ENCODE measurements at places on chromosomes 16 and 17. TPM values are rescaled to one million over a fixed set of nuclear protein-coding genes. Genes with fewer than 3 reads are reported as not detected.

- H3K27ac ChIP-seq = no peak overlapping the region
- no peak for DNase-seq
- H3K4me3 ChIP-seq = no peak overlapping the region
- H3K4me1 ChIP-seq = no peaks in the 10 kb centered on the region
- H3K27me3 ChIP-seq = no peaks in the 10 kb centered on the region
These were observed 16.9 kb downstream of the SYT17 start for GRCh38 chr16:19184823-19185509.

DNA sequence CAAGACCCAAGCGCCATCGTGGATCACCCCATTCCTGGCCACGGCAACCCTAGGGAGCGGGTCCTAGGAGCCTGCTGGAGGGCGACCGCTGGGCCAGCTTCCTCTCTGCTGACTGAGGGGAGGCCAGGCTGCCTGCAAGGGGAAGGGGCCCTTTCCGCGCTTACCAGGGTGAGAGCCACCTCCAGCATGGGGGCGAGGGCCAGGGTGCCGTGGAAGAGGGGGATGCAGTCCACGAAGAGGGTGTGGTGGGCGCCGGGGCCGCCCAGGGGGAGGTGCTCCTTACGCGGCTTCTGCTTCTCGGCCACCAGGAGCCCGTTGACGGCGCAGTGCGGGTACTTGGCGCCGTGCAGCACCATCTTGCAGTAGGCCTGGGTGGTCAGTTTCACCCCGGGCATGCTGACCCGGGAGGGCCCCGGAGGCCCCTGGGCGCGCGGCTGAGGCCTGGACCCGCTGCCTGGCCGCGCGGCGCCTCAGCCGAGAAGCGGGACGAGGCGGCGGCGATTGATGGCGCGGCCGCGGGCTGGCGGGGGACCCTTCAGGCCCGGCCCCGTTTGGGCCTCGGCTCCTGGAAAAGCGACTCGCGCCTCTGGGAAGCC, 345 bp downstream of the EMC8 start:
- no peaks in the 10 kb centered on the region for H3K36me3 ChIP-seq
- no peak for DNase-seq
- peak overlapping the region; percentile 39 for H3K27ac ChIP-seq
- no peaks in the 10 kb centered on the region for H3K27me3 ChIP-seq

GRCh38 chr17:9575381-9576101, at the start of gene STX8:
Gene STX8 (minus strand): TSS chr17:9575820. CDS start chr17:9575808, 12 bp downstream.
- H3K36me3 ChIP-seq = no peaks in the 10 kb centered on the region
- peak; percentile 90 for DNase-seq
- H3K4me3 ChIP-seq = peak within 1 kb of the TSS; percentile 93
- H3K27me3 ChIP-seq = no peaks in the 10 kb centered on the region

- peak; percentile 98 for DNase-seq
- H3K27me3 ChIP-seq = no peaks in the 10 kb centered on the region
- peak overlapping the region; percentile 28 for H3K4me3 ChIP-seq
- no peaks in the 10 kb centered on the region for H3K36me3 ChIP-seq
- H3K4me1 ChIP-seq = peaks cover 11% of the 10 kb centered on the region
- peak overlapping the region; percentile 85 for H3K27ac ChIP-seq
These were observed 25.2 kb upstream of the CIBAR2 start for GRCh38 chr16:85137323-85138072.

DNA sequence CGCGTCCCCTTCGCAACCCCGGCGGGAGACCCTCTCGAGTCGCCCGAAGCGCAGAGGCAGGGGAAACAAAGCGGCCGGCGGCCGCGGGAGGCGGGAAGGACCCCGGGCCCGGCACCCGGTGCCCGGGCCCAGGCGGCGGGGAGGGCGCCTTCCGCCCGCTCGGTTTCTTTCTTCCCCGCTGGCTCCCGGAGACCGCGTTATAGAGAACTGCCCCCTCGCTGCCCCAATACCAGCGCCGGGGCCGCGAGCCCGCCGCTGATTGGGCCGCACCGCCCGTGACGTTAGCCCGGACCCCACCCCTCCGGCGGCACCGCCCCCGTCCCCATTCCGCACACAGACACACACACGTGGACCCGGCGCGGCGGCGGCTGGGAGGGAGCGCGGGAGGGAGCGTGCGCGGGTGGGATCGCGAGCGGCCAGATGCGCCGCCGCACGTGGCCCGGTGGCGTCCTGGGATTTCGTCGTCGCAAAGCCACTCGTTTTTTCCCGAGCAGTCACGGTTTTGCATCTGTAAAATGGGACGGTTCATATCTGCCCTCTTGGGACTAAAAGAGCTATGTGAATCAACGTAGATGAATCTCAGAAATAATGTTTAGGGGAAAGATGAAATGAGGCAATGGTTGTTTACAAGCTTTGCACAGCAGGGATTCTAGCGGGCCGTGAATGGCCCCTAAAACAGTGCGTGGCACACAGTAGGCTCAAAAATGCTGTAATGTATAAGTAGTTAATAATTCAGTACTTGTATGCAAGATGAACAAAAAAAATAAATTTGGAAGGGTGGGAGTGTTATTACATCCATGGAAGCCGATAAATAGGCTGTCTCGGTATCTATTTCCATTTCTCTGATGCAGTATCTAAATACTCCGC, at the start of gene EPOP:
Gene EPOP, minus strand, starts transcription at position 209 of the 867 bp plus-strand sequence. CDS start 462 bp downstream, outside the sequence.
- DNase-seq = peak; percentile 82
- peak within 1 kb of the TSS; percentile 25 for H3K4me3 ChIP-seq
- H3K4me1 ChIP-seq = no peaks in the 10 kb centered on the region
- no peak within 1 kb of the TSS for H3K27ac ChIP-seq
- no peaks in the 10 kb centered on the region for H3K27me3 ChIP-seq
- no peaks in the 10 kb centered on the region for H3K36me3 ChIP-seq

DNA sequence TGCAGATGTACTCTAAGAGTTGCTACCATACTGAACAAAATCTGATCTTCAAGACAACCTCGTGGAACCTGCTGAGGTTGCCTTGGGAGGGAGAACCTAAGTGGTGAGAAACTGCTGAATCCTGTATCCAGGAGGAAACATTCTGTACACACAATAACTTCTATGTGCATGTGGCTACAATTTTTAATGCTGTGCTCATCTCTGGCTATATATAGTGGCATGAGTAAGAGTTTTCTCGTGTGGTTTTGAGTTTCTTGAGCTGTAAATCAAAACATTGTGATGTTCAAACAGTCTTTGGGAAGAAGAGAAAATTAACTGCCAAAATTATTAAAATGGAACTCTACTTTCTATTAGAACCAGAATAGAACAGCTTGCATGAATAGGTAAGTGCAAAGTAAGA, 206.8 kb downstream of the CA10 start:
- no peaks in the 10 kb centered on the region for H3K4me1 ChIP-seq
- no peak overlapping the region for H3K4me3 ChIP-seq
- no peaks in the 10 kb centered on the region for H3K27me3 ChIP-seq
- no peak for DNase-seq

DNA sequence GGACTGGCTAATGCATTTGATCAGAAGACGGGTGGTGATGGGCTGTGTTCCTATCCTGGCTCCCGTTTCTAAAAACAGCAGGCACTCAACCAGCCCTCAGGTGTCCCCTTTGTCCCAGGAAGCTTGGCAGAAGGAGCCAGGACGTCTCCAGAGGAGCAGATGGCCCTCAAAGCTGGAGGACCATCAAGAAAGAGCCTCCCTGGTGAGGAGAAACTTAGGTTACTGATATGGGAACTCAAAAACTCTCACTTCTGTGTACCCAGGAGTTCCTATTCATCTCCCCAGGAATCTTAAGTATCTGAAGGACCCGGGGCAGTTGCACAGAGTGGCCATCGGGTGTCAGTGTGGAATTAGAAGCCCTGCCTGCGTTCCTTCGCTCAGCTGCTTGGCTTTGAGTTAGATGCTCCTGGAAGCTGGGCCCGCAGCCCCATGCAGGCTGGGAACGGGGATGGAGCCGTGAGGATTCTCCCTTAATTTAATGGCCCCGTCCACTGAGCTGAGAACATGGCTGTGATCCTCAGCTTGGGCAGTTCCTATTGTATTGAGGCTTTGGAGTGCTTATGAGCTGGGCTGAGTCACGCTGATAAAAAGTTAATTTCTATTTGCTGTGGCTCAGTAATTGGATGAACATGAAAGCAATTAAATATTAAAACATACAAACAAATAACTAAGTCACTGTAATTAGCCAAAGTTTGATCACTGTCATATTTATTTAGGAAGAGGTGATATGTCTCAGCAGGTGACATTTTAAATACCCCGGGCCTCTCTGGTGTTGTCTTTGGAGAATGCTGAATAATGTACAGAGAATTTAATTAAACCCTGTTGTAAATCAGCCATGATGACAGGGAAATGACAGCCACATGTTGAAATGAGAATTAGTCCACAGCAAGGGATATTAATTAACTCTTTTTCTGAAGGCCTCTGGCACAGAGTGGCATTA, 402.1 kb downstream of the SEC14L1 start:
- DNase-seq = peak; percentile 73
- peaks cover 4% of the 10 kb centered on the region for H3K4me1 ChIP-seq
- no peak overlapping the region for H3K4me3 ChIP-seq
- H3K27me3 ChIP-seq = no peaks in the 10 kb centered on the region

- H3K36me3 ChIP-seq = no peaks in the 10 kb centered on the region
- no peaks in the 10 kb centered on the region for H3K27me3 ChIP-seq
- DNase-seq = no peak
- no peak overlapping the region for H3K27ac ChIP-seq
- no peaks in the 10 kb centered on the region for H3K4me1 ChIP-seq
These were observed 20.7 kb upstream of the LRRC37A start for GRCh38 chr17:46274238-46274637.

- no peak overlapping the region for H3K27ac ChIP-seq
- peak; percentile 74 for DNase-seq
- no peak overlapping the region for H3K4me3 ChIP-seq
- H3K27me3 ChIP-seq = no peaks in the 10 kb centered on the region
These were observed 5.4 kb upstream of the NFATC3 start for GRCh38 chr16:68079626-68080344.

- H3K4me3 ChIP-seq = no peak overlapping the region
- DNase-seq = no peak
- no peaks in the 10 kb centered on the region for H3K27me3 ChIP-seq
- H3K4me1 ChIP-seq = peaks cover 25% of the 10 kb centered on the region
- H3K27ac ChIP-seq = no peak overlapping the region
These were observed 26.6 kb downstream of the LASP1 start for GRCh38 chr17:38896346-38896954.

DNA sequence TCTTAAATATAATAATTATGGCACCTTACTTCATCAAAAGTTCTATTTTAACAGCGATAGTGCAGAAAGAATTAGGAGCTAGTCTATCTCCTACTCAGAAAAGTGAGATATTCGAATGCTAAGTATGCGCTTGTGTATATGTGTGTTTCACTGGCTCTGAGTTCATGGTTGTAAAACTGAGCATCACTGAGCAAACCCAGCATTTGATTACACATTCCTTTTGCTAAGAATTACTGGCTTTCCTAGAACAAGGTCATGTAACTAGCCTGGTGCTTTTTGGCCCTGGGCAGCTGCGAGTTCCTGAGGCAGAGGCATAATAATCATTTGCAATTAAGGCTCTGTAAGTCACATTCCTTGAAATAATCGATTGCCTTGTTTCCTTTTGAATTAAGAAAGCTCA, 157.2 kb downstream of the SNX29 start:
- no peaks in the 10 kb centered on the region for H3K27me3 ChIP-seq
- H3K36me3 ChIP-seq = no peaks in the 10 kb centered on the region
- H3K27ac ChIP-seq = no peak overlapping the region
- no peak overlapping the region for H3K4me3 ChIP-seq
- peaks cover 5% of the 10 kb centered on the region for H3K4me1 ChIP-seq
- no peak for DNase-seq

GRCh38 chr17:55793272-55793671, 42.4 kb downstream of the PCTP start:
- no peak for DNase-seq
- H3K4me3 ChIP-seq = no peak overlapping the region
- no peak overlapping the region for H3K27ac ChIP-seq
- no peaks in the 10 kb centered on the region for H3K27me3 ChIP-seq
- no peaks in the 10 kb centered on the region for H3K4me1 ChIP-seq

GRCh38 chr17:247767-248166, 66.3 kb upstream of the DOC2B start:
- H3K4me1 ChIP-seq = no peaks in the 10 kb centered on the region
- no peak overlapping the region for H3K4me3 ChIP-seq
- H3K27ac ChIP-seq = no peak overlapping the region
- no peaks in the 10 kb centered on the region for H3K27me3 ChIP-seq

- H3K27me3 ChIP-seq = no peaks in the 10 kb centered on the region
- DNase-seq = no peak
- H3K4me3 ChIP-seq = no peak overlapping the region
- H3K27ac ChIP-seq = no peak overlapping the region
- H3K4me1 ChIP-seq = no peaks in the 10 kb centered on the region
These were observed 32.7 kb upstream of the PIK3R6 start for GRCh38 chr17:8900207-8900606.

- H3K36me3 ChIP-seq = no peaks in the 10 kb centered on the region
- H3K27ac ChIP-seq = no peak overlapping the region
- DNase-seq = no peak
- H3K4me1 ChIP-seq = no peaks in the 10 kb centered on the region
- H3K27me3 ChIP-seq = no peaks in the 10 kb centered on the region
These were observed 35.0 kb downstream of the GAN start for GRCh38 chr16:81349608-81350305.

DNA sequence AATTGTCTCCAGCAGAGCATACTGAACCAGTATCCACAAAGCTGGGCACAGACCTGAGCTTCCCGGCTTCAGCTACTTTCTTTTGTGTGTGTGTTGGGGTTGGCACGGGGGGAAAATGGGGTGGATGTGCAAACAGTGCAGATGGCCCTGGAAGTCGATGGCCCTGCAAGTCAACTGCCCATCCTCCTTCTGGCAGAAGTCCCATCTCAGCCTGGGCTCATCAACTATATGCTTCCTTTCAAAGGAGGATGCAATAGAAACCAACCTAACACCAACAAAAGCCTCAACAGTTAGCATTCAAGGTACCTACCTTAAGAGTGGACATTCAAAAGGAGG, 55.7 kb downstream of the SOX9 start:
- no peaks in the 10 kb centered on the region for H3K4me1 ChIP-seq
- no peak overlapping the region for H3K4me3 ChIP-seq
- no peaks in the 10 kb centered on the region for H3K36me3 ChIP-seq
- no peak overlapping the region for H3K27ac ChIP-seq

DNA sequence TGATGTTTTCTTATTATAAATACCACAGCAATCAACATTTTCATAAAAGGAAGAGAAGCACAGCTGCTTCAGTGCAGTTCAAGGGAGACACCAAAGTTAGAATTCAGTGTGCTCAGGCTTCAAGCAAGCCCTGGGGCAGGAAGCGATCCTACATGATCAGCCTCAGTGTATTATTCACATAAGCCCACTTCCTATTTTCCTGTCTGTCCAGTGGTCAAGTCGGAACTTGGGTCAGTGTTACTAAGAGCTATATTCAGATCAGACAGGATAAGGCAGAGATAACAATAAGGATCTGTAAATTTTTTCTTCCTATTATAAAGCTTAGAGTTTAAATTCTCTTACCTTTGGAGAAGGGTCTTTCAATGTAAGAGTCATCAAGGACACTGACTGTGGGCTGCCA, 12.9 kb downstream of the HEATR6 start:
- H3K27me3 ChIP-seq = no peaks in the 10 kb centered on the region
- H3K27ac ChIP-seq = no peak overlapping the region
- H3K4me1 ChIP-seq = no peaks in the 10 kb centered on the region
- DNase-seq = no peak
- H3K4me3 ChIP-seq = no peak overlapping the region

Gene STAC2
- not detected for total RNA-seq

Gene ST6GALNAC2
- 8.6 TPM for total RNA-seq

Gene MYH2
- total RNA-seq = 2.0 TPM

Gene CDK5R1
- total RNA-seq = 0.69 TPM

Gene KRT24
- total RNA-seq = not detected

Gene GINS3
- 1.7 TPM for total RNA-seq

Gene DBNDD1
- total RNA-seq = 4.1 TPM

Gene ANKRD40CL
- not detected for total RNA-seq

Gene NEUROD2
- not detected for total RNA-seq

Gene PDILT
- not detected for total RNA-seq
